ENCODE measurements at places on chromosomes 6 and 20.

DNA sequence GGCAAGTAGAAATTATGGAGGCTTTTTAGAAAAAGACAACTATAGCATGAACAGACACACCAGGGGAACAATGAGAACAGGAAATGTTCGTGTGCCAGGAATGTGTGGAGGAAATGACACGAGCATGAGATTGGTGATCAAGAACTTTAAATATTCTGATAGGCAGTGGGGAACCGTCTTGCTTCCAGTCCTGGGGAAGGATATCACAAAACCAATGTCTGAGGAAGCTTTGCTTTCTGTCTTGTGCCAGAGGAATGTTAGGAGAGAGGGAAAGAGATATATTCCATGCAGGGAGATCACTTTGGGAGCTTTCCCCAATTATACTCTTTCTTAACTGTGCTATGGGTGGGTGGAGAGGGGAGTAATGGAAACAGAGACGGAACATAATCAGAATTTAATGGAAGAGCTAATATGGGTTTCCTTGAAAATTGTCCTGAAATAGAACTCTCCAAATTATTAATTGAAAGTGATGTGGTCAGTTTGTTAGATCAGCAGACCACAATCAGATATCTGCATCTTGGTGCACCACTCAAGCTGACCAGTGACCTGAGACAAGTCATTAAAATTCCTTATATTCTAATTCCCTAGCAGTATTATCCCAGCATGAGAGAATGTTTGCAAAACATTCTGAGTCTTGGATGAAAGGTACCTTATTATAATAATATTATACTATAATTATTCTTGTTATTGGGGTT is 178.2 kb downstream of the SOX4 start:
- no peak for DNase-seq

DNA sequence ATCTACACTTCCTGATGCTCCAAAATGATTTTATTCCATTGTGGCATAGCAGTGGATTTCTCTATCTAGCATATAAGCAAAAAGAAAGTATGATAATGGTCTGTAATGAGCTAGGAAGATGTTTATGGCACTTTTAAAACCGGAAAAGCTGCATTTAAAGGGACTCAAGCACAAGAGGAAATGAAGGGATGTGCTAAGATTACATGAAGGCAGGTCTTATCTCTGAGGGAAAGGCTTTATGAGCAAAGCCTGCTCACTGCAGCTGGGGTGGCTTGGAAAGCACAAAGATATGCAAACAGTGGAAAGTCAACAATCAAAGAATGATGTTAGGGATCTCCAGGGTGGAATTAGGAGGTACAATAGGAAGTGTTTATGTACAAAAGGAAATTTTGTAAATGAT is 138.2 kb downstream of the TENT5A start:
- peak; percentile 68 for DNase-seq

- peak; percentile 41 for DNase-seq
These were observed 497.0 kb downstream of the BTBD3 start for GRCh38 chr20:12414446-12415274.

DNA sequence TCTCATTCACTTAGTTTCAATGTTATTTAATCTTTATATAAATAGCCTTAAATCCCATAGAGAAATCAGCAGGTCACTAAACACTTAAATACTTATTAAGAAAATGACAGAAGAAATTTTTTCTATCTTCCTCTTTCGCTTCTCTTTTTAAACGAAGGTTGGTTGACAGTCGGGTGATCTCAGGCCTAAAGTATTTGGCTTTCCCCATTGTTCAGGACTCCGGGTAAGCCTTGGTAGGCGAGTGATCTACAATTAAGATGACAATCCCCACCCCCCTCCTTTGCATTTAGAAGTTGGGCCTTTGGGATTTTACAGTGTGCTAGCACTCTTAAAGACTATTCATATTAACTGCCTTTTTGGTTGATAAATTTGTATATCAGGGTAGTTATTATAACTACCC is 19.7 kb upstream of the UTRN start:
- DNase-seq = no peak

DNA sequence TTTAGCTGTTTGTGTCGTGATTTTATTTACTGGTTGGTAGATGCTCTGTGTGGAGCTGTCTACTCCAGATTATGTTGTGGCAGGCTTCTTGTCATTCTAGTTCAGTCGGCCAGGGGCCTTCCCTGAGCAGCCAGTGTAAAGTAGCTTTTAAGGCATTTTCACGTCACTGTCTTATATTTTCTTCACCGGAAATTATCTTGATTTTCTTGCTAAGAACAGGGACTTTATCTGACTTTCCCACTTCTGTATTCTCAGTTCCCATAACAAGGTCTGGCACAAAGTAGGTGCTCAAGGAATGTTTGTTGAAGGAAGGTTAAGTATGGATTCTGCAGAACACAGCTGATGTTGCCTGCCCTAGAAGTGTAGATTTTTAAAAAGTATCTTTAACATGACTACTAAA is 868 bp downstream of the LTV1 start:
- DNase-seq = no peak

DNA sequence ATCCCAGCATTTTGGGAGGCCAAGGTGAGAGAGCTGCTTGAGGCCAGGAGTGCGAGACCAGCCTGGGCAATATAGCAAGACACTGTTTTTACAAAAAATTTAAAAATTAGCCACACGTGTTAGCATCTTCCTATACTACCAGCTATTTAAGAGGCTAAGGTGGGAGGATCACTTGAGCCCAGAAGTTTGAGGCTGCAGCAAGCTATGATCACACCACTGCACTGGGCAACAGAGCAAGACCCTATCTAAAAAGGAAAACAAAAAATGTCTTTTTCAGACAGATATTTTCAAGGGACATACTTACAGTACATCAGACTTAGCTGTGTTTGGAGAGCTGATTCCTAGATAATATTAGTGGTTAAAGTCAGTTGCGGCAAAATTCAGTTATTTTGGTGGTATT is 72.9 kb upstream of the XRN2 start:
- DNase-seq = no peak

GRCh38 chr6:134640975-134641429 is 308.9 kb downstream of the ALDH8A1 start:
- DNase-seq = peak; percentile 90

Measured in hematopoietic multipotent progenitor cell treated with erythropoietin and hydrocortisone succinate and interleukin-3 and kit ligand, for 4 days (in vitro differentiated cells).